ENCODE measurements at places on chromosomes 1 and 21.

DNA sequence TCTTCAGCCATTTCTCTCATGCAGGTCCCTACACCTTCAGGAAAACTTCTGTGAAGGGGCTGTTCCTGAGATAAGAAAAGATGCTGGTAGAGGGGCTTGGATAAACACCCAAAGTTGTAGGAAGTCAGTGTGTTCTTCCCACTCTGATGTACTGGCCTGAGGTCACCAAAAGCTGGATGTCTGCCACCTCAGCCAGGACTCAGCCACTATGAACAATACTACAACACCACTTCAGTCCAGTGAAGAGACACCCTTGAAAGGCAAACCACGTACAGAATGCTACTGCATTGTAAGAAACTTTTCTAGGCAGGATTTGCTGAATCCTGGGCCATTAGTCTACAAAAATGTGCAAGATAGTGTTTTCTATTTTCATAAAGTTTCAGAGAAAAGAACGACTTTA is 2.4 kb downstream of the PTPN14 start:
- no peak for DNase-seq

DNA sequence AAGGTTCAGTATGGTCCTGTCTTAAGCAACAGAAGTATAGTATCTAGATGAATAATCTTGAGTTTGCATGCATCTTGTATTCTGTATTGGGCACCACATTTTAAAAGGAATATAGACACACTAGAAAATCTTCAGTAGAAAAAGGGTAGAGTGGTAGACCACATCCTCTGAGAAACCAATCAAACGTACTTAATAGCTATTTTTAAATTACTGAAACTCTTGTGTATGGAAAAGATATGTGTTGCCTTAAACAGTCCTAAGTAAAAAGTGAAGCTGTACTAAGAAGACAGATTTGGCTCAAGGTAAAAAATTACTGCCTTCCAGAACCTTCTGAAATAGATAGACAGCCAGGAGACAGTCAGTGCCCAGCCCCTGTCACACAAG is 3.1 kb downstream of the CTXND2 start:
- no peak for DNase-seq

DNA sequence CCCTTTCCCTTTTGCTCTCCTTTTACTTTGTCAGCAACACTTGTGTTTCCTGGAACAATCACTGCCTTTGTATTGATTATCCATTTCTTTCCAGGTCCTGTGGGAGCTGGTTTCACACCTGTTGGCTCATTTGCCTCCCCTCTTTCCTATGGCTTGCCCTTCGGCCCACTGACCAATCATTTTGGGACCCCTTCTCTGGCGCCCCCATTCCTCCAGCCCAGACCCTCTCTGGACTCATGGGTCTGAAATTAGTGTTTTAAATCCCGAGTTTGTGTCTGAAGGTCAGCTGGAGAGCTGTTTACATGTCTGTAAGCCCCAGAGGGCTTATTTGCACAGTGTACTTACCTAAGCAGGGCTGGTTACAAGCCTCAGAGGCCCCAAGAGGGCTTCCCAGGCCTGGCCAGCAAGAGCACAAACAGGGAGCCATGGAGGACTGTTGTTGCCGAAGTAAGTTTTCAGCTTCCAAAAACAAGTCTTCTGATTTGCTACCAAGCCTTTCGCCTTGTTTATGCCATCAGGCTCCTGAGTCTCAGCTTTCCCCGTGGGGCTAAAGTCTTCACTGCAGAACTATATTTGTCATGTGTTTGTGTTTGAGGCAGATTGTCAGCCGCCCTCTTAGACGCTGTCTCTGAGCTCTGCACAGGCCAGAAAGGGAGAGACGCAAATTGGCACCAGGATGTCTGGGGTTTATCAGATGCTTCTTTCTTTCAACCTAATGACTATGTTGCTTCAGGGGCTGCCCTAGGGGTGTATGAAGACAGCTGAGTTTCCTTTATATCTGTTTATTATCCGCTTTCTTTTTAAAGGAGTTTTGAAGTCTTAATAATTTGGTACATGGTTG is 93.0 kb downstream of the ATP1A1 start:
- no peak for DNase-seq

DNA sequence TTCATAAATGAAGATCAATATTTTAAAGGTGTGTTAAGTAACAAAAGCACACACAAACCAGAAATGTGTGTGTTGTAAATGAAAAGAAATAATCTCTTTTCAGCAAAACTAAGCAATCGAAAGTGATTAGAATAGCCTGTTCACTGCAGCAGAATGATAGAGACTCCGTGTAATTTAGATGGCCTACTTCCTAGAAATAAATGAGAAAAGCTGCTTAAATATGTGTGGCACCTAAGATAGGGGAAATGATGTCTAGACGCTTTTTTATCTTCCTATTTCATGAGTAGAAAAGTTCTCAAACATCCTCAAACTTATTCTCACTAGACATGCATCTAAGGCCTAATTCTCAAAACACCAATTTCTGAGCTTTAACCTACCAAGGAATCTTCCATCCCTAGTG is 124.7 kb upstream of the BRINP3 start:
- DNase-seq = no peak

- no peak for DNase-seq
These were observed 29.5 kb upstream of the DMRTA2 start for GRCh38 chr1:50452700-50453099.

All from NCI-H2081 treated with DMSO at 0.1 percent for 48 hours (cell line).